ENCODE measurements at places on chromosomes 7 and 10.

DNA sequence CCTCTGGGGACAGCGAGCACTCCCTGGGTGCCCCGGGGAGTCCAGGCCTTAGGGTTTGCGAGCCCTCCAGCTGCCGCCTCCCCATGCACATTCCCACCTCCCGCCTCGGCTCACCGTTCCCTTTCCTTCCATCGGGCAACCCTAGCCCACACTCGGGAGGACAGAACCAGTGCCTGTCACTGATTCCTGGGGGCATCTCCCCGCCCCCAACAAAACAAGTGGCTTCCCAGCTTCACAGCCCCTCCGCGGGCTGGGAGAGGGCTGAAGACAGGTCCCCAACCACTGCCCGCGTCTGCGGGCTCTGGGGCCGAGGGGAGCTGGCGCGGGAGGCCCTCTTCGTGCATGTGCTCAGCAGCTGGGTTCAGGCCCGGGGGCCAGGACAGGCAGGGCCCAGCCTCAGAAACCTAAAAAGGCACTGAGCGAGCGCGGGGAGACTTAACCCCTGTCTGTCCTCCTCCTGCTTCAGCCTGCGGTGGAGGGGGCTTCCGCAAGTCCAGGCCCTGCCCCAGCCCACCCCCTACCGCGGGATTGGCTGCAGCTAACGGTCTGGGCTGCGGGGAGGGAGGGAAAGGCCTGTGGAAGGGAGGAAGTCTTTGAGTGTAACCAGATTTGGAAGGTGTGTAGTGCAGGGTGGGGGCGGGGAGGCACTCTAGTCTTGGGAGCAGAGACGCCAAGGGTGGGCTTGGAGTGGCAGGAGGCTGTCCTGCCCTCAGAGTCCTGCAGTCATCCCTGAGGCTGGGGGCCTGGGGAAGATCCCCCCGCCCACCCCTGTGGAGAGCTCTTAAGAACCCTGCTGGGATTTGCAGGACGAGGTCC lies 1.2 kb downstream of the FLNC start:
- no peak for DNase-seq

DNA sequence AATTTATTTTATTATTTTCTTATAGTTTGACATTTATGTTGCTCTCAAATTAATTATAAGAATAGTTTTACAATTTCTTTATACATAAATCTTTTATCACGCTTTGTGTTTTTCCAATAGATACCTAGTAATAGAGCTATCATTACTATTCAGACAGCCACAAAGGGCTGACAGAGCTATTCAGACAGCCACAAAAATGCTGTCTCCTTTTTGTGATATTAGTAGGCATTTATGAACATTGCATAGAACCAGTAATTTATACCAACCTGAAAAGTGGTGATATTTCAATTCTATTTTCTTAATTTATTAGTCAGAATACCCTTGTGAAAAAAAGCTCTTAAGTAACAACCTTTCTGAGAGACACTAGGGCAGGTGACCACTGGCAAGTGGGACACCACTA lies 34.2 kb upstream of the IGFBP3 start:
- DNase-seq = no peak

DNA sequence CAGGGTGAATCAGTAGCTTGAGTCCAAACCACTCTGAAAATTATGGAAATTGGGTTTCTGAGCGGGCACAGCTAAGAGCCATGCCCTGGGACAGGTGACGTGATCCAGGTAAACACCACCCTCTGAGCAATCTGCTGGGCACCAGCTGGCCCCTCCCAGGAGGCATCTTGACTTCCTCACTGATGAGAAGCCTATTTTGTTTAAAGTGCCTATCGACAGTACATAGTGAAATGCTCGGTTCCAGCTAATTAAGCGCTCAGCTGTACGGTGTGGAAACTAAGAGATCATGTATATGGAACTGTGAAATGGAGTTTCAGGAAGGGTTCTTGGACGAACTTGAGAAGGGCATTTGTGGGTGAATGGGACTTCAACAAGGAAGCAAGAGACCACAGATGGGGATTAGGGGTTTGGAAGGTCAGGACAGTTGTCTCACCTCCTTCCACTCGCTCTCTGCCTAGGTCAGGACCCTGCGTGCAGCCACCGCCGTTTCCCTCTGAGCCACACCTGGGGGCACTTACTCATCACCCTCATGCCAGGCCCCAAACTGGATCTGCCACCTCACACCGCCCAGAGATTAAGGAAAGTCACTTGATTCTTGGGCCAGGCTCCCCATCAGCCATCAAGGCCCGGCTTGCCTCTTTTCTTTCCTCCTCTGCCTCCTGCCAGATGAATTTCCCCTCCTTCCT lies 3.2 kb downstream of the ITPRIP start:
- DNase-seq = no peak

DNA sequence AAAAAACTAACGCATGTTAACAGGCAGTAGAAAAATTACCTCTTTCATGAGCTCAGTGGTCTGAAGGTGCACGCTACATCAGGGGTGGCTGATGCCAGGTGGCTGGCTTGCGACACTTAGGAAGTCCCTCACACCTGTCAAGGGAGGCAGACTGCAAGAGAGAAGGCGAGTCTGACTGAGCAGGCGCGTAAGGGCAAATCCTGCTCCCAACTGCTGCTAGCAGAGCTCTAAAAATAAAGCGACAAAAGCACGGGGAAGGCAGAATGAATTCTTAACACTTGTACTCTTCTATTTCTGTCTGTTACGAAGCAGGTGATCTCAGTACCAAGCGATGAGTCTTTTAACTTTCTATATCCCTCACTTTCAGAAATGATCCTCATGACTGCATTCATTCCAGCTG lies 33.1 kb downstream of the CACNA2D1 start:
- DNase-seq = no peak

GRCh38 chr10:71128311-71128980 lies 83.9 kb upstream of the UNC5B start:
- DNase-seq = no peak

GRCh38 chr7:2651336-2651735 lies 19.6 kb downstream of the TTYH3 start:
- no peak for DNase-seq

GRCh38 chr10:121914661-121915060 lies 13.2 kb downstream of the ATE1 start:
- DNase-seq = no peak

GRCh38 chr10:15254808-15255648 lies 86.5 kb upstream of the NMT2 start:
- no peak for DNase-seq

DNA sequence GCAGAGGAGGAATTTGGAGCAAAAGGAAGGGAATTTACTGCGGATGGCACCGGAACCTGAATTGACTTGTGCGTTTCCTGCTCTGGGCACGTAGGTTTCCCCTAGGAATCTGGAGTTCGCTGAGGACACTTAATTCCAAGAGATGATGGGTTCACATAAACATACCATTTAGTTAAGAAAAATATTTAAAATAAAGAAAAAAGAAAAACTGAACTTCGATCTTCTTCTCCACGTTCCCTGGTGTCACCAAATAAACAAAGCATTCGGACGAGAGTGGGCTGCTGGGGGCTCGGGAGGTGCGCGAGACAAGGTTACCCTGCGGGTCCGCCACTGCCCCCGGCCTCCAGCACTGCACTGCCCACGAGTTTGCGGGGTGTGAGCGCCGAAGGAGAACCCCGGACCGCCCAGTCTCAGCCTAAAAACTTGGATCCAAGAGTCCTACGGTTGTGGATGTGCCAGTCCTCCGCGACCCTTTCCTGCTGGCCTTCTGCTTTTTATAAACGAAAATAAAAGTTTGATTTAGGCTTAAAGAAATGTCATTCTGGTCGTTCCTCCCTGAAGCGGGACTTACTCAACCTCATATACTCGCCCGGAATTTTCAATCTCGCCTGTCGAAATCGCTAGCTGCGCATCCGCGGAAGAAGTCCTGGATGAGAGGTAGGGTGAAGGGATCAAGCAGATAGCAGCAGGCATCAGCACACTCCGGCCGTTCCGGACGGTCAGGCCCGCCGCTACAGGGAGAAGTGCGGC lies 30.3 kb downstream of the SKIDA1 start:
- no peak for DNase-seq

DNA sequence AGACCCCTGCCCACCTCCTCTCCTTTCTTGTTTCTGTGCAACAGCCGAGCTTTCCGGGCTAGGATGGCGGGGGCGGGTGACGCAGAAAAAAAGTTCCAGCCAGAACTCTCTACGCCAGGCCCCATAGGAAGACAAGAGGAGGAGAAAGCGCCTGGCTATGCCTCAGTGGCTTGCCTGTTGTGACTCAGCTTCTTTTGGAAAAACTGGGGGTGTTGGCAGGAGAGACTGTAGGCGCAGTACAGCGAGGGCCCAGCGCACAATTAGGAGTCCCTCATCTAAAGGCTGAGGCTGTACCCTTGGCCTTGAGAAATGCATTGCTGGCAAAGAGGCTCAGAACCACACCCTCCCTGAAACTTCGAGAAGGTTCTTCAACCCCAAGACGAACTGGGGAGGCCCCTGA lies 28.0 kb upstream of the KPNA7 start:
- no peak for DNase-seq

- DNase-seq = no peak
Measured at GRCh38 chr7:151244841-151245346, 3.6 kb downstream of the SMARCD3 start.

DNA sequence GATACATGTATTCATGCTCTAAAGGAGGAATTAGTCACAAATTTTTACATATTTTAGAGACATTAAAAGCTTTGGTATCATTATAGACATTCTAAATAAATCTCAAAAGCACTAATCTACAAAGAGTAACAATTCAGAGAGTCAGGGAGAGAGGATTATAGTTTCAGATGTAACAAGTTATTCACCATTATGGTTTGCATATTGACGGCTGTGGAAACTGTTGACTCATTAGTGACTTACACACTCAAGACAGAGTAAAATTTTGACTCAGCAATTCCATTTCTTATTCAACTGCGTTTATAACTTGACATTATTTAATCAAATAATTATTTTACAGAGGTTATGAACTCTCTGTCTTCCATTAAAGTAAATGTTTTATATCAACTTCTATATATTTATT lies 95.4 kb upstream of the SEMA3C start:
- DNase-seq = no peak

- no peak for DNase-seq
Measured at GRCh38 chr10:130877126-130877525, 434.4 kb downstream of the TCERG1L start.

DNA sequence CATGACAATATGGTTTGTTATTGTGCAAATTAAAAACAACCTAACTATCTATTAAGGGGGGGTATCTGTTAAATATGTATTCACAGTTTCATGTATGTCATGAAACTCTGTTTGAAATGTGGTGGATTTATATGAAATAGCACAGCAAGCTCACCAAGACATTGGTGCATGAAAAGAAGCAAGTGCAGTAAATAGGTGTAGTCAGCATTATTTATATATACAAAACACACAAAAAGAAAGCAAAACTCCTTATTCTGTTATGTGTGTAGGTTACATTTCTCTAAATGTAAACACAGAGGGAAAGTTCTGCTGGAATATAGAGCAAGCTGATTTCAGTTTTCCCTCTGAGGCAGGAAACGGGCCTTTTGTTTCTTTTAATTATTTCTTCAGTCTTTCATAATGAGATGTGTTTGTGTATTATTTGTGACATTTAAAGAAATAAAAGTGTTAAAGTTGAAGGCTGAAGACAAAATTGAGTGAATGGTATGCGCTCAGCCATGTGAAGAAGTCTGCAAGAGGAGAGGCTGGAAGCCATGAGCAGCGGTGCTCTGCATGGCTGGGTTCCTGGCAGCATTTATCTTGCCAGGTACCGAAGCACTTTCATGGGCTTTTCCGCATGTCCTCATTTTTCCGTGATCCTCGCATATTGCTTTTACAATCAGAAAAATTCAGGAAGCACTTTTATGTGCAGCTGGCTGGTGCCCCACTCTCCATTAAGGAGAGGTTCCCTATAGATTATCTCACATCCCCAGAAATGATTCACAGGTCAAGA lies 38.5 kb downstream of the GRID1 start:
- DNase-seq = no peak

DNA sequence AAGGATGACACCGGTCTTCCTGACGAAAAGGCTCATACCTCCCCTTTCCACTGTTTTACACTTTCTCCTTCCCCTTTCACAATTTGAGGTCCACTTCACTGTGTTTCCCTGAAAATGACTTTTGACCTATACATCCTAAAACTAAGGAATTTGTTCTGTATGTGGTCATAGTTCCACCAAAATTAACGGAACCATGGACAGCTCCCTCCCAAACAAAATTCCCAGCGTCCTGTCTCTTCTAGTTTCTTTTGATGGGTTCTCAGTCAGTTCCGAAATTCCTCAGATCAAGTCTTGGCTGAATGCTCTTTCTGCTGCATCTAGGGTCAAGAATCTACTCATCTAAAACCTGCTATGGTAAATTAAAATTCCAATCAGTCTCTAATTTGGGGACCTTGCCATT lies 1191.9 kb downstream of the CNTNAP2 start:
- no peak for DNase-seq

- DNase-seq = no peak
Measured at GRCh38 chr10:118918116-118918515, 111.4 kb upstream of the NANOS1 start.

GRCh38 chr10:17238445-17239291 lies 10.6 kb downstream of the VIM start:
- DNase-seq = no peak

DNA sequence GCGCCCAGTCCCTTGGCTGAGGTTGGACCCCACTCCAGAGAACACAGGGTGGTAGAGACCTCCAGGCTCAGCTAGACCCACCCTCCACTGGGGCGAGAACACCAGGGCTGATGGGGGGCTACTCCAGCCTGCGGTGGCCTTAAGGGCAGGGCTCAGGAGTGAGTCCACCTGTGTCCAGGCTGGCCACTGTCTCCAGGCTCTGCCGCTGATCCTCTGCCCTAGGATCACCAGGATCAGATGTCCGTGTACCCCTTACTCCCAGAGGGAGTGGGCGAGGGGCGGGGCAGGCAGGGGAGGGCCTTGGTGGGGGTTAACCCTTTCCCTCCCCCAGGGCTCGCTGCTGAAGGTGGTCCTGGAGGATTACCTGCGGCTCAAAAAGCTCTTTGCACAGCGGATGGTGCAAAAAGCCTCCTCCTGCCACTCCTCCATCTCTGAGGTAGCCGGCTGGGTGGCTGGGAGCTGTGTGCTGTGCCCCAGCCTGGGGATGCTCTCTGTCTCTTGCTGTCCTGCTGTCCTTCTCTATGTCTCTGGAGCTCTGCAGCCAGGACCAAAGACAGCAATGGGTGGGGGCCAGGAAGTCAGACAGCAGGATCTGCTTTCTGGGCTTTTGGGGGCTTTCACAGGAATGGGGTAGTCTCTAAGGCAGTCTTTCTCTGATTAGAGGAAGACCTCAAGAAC lies 38.0 kb downstream of the PSAP start:
- DNase-seq = no peak

- DNase-seq = no peak
Measured at GRCh38 chr7:38677981-38678697, 47.0 kb upstream of the AMPH start.

DNA sequence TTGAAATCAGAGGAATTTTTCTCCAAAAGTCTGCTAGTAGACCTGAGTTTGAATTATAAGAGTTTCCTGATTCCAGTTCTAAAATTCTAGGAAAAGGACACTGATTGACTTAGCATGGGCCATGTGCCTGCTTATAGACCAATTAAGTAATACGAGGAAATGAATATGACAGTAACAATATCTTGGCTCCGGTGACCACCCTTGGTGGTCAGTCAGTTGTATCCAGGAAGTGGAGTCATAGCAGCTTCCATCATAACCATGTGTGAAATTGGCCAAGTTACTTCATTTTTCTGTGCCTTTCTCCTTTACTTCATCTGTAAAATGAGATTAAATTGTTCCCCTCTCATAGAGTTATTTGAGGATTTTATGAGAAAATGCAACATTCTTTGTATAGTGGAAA lies 66.9 kb downstream of the MTPAP start:
- no peak for DNase-seq

- no peak for DNase-seq
Measured at GRCh38 chr10:80814147-80814652, 276.5 kb downstream of the SH2D4B start.

Data from activated T-cell treated with anti-CD3 and anti-CD28 coated beads for 1 hour (primary cell).